HT1080 (cell line): ENCODE measurements at places on chromosomes 1 and 21. TPM values are rescaled to one million over a fixed set of nuclear protein-coding genes. Genes with fewer than 3 reads are reported as not detected.

CFAP45 gene
- total RNA-seq = 3.9 and 4.2 TPM in 2 replicates

BEND5 gene
- 0.70 and 0.95 TPM in 2 replicates for total RNA-seq

HPDL gene
- total RNA-seq = not detected in 2 replicates

RYR2 gene
- 0.40 and 0.57 TPM in 2 replicates for total RNA-seq

LINGO4 gene
- not detected in 2 replicates for total RNA-seq
